Adrenal gland (tissue), 19 donors: ENCODE measurements at places on chromosomes 5 and 9.
A peak's percentile ranks its signal among the peaks of the same experiment; 100 is the strongest.

DNA sequence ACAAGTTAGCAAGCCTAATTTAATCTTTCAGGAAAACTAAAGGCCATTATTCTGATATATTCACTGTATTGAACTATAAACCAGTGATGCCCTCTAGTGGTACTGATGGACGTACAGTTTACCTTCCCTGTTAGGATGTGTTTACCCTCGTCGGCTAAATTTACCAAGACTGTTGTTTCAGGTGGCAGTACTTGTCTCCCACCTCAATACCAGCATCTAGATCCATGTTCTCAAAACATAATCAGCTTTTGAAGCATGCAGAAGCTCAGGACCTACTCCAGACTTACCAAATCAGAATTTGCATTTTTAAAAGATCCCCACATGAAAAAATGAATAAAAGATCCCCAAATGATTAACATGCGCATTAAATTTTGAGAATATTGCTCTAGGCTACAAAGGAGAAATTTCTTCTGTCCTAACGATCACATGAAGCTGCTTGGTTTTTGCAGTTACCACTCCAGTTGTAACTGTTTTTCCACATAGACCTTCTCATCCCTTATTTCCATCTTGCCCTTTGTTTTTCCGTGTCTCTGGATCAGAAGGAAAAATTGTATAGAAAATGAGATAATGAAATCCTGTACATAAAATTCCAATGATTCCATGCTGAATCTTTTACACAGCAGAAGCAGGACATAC is 3.2 kb upstream of the BAAT start:
- H3K4me1 ChIP-seq = no peaks in the 10 kb centered on the region
- H3K27ac ChIP-seq = no peak overlapping the region
- peaks cover 24% of the 10 kb centered on the region for H3K36me3 ChIP-seq
- peak; percentile 22 for DNase-seq

- no peak overlapping the region for H3K4me3 ChIP-seq
- DNase-seq = no peak
- no peaks in the 10 kb centered on the region for H3K36me3 ChIP-seq
- no peaks in the 10 kb centered on the region for H3K4me1 ChIP-seq
Measured at GRCh38 chr5:155097995-155098394, 84.4 kb downstream of the KIF4B start.

DNA sequence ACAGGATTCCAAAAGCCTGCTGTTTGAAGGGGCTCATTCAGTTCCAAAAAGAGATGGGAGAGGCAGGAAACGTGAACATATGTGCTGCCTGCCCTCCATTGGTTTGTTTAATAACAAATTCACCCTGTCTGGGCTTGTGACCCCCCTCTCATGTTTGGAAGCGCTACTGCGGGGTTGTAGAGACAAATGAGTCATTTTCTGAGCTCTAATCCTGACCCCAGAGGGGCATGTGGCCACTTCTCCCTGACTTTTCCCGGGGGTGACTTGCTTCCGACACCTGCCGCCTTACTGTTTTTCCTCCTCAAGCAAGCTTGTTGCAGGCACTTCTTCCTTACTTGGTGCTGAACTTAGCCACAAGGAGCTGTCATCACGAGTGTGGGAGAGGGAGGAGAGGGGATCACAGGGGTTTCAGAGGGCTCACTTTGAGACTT is 75.9 kb downstream of the LMNB1 start:
- no peak overlapping the region for H3K4me3 ChIP-seq
- H3K36me3 ChIP-seq = no peaks in the 10 kb centered on the region
- no peak for DNase-seq

DNA sequence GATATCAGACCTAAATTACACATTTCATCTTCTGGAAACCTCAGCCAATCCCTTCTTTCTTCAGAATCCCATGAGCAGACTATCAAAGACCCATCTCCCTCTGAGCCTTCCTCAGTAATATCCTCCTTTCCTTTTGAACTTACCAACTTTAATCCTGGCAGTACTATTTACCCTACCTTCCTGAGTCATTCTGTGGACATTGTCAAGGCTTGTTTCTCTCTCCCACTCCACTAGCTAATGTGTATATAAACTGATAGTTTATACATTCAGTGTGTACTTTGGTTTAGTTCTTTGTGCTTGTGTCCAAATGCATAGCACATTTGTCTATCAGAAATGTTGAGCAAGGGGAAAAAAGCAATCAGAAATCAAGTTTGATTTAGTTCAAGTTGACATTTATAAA is 568.3 kb downstream of the CSNK1G3 start:
- no peak overlapping the region for H3K4me3 ChIP-seq
- no peak for DNase-seq
- H3K36me3 ChIP-seq = no peaks in the 10 kb centered on the region
- H3K27ac ChIP-seq = no peak overlapping the region
- no peaks in the 10 kb centered on the region for H3K4me1 ChIP-seq

- no peak overlapping the region for H3K27ac ChIP-seq
- no peaks in the 10 kb centered on the region for H3K36me3 ChIP-seq
- no peaks in the 10 kb centered on the region for H3K27me3 ChIP-seq
- no peak for DNase-seq
- peaks cover 4% of the 10 kb centered on the region for H3K4me1 ChIP-seq
Measured at GRCh38 chr5:177438468-177438867, 8.1 kb upstream of the PRR7 start.

- H3K36me3 ChIP-seq = no peaks in the 10 kb centered on the region
- H3K4me1 ChIP-seq = no peaks in the 10 kb centered on the region
- DNase-seq = no peak
- no peak overlapping the region for H3K27ac ChIP-seq
Measured at GRCh38 chr5:119706049-119706448, 76.7 kb downstream of the FAM170A start.

- no peak overlapping the region for H3K4me3 ChIP-seq
- no peaks in the 10 kb centered on the region for H3K4me1 ChIP-seq
- H3K36me3 ChIP-seq = no peaks in the 10 kb centered on the region
- no peak overlapping the region for H3K27ac ChIP-seq
Measured at GRCh38 chr9:109535365-109535764, 37.3 kb upstream of the PTPN3 start.

DNA sequence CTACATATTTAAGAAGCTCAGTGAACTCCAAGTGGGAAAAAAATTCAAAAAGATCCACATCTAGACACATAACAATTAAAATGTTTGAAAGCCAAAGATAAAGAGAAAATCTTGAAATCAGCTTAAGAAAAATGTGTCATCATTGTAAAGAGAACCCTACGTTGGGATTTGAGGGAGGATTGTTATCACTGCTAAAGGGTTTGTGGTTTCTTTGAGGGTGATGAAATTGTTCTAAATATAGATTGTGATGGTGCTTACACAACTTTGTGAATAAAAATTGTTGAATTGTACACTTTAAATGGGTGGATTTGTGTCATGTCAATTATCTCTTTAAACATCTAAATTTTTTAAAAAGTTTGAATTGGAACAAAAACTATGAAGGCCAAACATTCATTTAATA is 92.2 kb upstream of the ADAMTS19 start:
- H3K4me3 ChIP-seq = no peak overlapping the region
- H3K4me1 ChIP-seq = no peaks in the 10 kb centered on the region
- no peak overlapping the region for H3K27ac ChIP-seq

- no peaks in the 10 kb centered on the region for H3K4me1 ChIP-seq
- no peaks in the 10 kb centered on the region for H3K27me3 ChIP-seq
- DNase-seq = no peak
- H3K4me3 ChIP-seq = no peak overlapping the region
Measured at GRCh38 chr9:123196124-123196523, 72.3 kb downstream of the STRBP start.

- H3K4me3 ChIP-seq = peak overlapping the region; percentile 26
- peak; percentile 62 for DNase-seq
Measured at GRCh38 chr9:13033959-13034693, 245.4 kb downstream of the MPDZ start.

- no peak overlapping the region for H3K4me3 ChIP-seq
- no peak for DNase-seq
- H3K27me3 ChIP-seq = no peaks in the 10 kb centered on the region
- H3K36me3 ChIP-seq = no peaks in the 10 kb centered on the region
- no peak overlapping the region for H3K27ac ChIP-seq
Measured at GRCh38 chr5:74222806-74223205, 417.7 kb downstream of the ENC1 start.

DNA sequence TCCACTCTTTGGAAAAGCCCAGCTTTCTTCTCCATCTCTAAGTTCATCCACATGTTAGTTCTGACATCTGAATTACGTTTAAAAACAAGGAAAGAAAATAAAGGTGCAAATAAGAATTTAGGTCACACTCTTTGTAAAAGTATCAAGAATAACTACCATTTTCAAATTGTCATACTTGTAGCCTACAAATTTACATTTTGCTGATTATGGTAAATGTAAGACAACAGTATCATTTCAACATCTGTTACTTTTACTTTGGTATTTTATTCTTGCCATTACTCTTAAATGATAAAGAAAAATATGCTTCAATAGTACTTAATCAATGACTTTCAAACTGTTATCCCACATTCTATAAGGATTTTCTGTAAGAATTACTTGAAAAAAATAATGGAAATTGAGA is 9.8 kb upstream of the PURA start:
- peaks cover 18% of the 10 kb centered on the region for H3K4me1 ChIP-seq
- H3K4me3 ChIP-seq = no peak overlapping the region
- no peaks in the 10 kb centered on the region for H3K36me3 ChIP-seq
- DNase-seq = no peak
- no peaks in the 10 kb centered on the region for H3K27me3 ChIP-seq

GRCh38 chr9:133351908-133352634 is 4.1 kb downstream of the RPL7A start:
- H3K4me1 ChIP-seq = peaks cover 31% of the 10 kb centered on the region
- peak overlapping the region; percentile 24 for H3K27ac ChIP-seq
- H3K27me3 ChIP-seq = no peaks in the 10 kb centered on the region
- peak; percentile 76 for DNase-seq
- no peaks in the 10 kb centered on the region for H3K36me3 ChIP-seq

DNA sequence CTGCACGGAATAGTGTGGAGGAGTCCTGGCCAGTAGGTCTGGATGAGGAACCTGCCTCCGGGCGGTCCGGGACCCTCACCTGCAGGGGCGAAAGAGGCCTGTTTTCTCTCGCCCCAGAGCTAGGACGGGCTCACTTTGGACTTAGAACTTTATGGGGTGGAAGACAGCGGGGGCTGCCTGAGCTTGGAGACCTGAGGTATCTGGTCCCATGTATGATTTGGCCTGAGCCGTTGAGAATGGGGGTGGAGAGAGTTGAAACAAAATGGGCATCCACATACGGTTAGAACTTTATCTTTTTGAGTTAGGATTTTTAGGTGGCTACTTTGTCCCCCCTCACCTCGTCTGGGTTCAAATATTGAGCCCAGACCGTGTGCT is 681 bp upstream of the ETF1 start:
- peaks cover 77% of the 10 kb centered on the region for H3K4me1 ChIP-seq
- no peaks in the 10 kb centered on the region for H3K27me3 ChIP-seq
- no peak for DNase-seq
- H3K36me3 ChIP-seq = no peaks in the 10 kb centered on the region
- H3K4me3 ChIP-seq = peak overlapping the region; percentile 56
- peak overlapping the region; percentile 99 for H3K27ac ChIP-seq

- no peak for DNase-seq
- no peaks in the 10 kb centered on the region for H3K27me3 ChIP-seq
- H3K4me1 ChIP-seq = peaks cover 51% of the 10 kb centered on the region
- no peak overlapping the region for H3K4me3 ChIP-seq
- peak overlapping the region; percentile 85 for H3K27ac ChIP-seq
Measured at GRCh38 chr9:133873009-133873408, 119.1 kb downstream of the VAV2 start.

DNA sequence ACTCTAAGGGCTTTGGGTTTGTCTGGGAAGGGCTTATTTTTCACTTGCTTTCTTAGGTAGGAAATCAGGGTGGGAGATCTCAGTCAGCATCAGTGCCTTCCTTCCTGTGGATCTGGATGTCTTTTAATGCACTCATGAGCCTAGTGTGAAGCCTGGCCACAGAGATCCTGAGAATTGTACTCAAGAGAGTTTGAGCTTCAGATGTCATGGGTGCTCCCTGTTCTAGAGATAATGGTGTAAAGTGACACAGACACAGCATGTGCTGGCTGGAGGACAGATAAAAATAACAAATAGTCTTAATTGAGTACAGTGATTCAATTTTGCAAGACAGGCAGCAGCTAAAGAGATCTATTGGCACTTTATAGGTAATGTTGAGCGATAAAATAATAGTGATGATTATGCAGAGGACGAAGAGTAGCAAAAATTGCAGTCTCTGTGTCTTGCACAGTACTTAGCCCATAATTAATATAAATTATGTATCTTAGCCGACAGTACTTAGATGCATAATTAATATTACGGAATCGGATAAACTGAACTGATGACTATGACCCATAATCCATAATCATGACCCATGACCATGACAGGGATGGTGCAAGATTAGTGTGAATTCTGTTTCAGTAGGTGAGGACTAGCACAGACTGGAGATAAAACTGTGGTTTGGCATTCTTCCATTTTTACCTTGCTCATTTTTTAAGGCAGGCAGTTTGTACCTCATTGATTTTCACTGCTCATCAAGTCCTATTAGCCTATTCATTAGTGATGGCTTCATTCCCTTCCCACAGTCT is 408.7 kb upstream of the PIK3R1 start:
- no peaks in the 10 kb centered on the region for H3K4me1 ChIP-seq
- DNase-seq = peak; percentile 63
- no peak overlapping the region for H3K4me3 ChIP-seq
- no peaks in the 10 kb centered on the region for H3K27me3 ChIP-seq
- no peaks in the 10 kb centered on the region for H3K36me3 ChIP-seq
- H3K27ac ChIP-seq = no peak overlapping the region

DNA sequence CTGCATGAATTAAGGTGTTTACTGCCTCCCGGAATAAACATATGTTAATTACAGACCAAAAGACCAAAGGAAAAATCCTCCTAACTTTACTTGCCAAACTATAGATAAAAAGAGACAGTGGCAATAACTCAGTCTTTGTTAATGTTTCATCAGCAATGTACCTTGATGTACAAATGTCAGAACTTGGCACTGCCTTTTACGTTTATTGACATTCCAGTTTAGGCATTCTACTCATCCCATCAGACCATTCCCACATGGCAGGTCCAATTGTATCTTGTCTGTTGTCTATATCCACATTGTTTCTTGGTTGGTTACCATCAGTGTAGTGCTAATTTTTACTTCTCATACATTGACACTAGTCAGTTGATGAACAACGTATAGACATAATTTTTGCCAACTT is 85.5 kb downstream of the TEX10 start:
- DNase-seq = no peak
- no peaks in the 10 kb centered on the region for H3K27me3 ChIP-seq
- H3K4me1 ChIP-seq = no peaks in the 10 kb centered on the region
- H3K4me3 ChIP-seq = no peak overlapping the region
- H3K27ac ChIP-seq = no peak overlapping the region

DNA sequence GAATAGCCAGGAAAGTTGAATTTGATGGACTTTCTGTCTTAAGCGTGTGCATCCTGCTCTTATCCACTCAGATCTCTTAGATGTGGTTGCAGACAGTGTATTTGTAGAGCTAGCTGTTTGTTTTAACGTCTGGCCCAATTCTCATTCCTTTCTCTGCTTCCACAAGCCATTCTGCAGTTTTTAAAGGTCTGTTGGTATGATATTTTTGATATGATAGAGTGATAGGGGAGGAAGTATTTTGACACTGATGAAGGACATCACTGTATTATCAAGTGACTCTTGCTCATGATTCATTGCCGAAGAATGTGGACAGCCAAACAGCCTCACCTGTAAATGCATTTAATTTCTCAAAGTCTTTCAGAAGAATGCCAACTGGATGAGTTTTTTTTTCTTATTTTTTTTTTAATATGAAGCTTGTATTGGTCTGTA is 4.5 kb downstream of the TJP2 start:
- no peak overlapping the region for H3K4me3 ChIP-seq
- peaks cover 50% of the 10 kb centered on the region for H3K4me1 ChIP-seq
- H3K27ac ChIP-seq = no peak overlapping the region
- H3K36me3 ChIP-seq = no peaks in the 10 kb centered on the region

GRCh38 chr5:56647099-56647850 is 168.1 kb upstream of the MAP3K1 start:
- H3K4me3 ChIP-seq = no peak overlapping the region
- no peaks in the 10 kb centered on the region for H3K36me3 ChIP-seq
- no peaks in the 10 kb centered on the region for H3K4me1 ChIP-seq
- no peak for DNase-seq
- H3K27ac ChIP-seq = no peak overlapping the region
